Amygdala (tissue), 56 donors: ENCODE measurements at places on chromosomes 6 and 20.

- no peak for DNase-seq
These were observed 15.6 kb downstream of the DEK start for GRCh38 chr6:18248698-18249097.

- no peak for DNase-seq
These were observed 193.8 kb downstream of the PLCB4 start for GRCh38 chr20:9262653-9263194.

DNA sequence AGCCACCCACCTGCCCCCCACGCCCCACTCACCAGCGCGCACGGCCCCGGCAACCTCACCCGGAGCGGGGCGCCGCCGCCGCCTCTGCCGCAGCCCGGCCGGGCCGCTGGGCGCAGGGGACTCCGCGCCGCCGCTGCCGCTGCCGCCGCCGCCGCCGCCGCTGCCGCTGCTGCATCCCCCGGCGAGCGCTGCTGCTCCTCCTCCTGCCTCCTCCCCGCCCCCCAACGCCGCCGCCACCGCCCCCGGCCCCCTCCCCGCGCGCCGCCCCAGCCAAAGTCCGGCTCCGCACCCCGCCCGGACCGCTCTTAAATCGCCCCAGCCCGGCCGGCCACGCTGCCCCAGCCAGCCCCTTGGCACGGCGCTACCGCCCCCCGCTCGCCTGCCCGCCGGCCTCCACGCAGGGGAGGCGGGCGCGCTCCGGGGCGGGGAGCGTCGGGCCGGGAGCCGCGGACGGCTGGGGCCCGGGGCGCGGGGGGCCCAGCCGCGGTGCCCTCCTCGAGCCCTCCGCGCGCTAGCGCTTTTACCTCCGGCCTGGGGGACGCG, at the start of gene SULF2:
Gene SULF2 (minus strand): TSS at position 171 of the 543 bp plus-strand sequence. CDS start 28,118 bp downstream, outside the sequence.
- no peak for DNase-seq

DNA sequence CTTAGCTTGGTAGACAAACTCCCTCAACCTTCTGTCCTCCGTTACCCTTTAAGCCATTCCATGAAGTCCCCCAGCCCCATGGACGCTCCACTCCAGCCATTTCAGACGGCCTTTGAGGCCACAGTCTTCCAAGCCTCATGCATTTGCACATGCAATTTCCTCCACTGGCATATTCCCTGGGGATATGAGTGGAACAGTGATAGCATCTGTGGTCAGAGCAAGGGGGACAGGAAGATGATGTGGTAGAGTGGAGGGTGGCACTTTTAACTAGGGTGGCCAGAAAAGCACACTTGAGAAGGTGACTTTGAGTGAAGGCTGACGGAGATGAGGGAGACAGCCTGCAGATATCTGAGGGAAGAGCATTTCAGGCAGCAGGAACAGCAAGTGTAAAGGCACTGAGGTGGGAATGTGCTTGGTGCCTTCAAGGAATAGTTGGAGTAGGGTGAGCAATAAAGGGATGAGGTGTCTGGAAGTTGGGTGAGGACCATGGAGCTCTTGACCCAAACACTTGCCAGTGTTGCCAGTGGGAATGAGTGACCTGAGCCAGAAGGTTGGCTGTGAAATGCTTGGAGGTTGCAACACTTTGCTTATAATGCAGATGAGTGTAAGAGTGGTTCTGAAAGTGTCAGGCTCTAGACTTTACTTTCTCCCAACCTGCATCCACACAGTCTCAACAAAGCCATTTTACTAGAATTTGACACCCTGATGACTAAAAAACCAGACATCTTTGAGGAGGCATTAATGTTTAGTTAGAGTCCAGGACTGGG, 275.6 kb upstream of the SUPT3H start:
- DNase-seq, result no peak

- peak; percentile 32 for DNase-seq
These were observed 33.6 kb downstream of the TTI1 start for GRCh38 chr20:37999526-38000263.
